Kasumi-1 (cell line): ENCODE measurements at places on chromosomes 6 and 20.

- no peak for DNase-seq
Observed at GRCh38 chr20:32447136-32448027, 89.3 kb downstream of the ASXL1 start.

GRCh38 chr6:129350278-129350677, 359.7 kb downstream of the ARHGAP18 start:
- DNase-seq, result no peak

DNA sequence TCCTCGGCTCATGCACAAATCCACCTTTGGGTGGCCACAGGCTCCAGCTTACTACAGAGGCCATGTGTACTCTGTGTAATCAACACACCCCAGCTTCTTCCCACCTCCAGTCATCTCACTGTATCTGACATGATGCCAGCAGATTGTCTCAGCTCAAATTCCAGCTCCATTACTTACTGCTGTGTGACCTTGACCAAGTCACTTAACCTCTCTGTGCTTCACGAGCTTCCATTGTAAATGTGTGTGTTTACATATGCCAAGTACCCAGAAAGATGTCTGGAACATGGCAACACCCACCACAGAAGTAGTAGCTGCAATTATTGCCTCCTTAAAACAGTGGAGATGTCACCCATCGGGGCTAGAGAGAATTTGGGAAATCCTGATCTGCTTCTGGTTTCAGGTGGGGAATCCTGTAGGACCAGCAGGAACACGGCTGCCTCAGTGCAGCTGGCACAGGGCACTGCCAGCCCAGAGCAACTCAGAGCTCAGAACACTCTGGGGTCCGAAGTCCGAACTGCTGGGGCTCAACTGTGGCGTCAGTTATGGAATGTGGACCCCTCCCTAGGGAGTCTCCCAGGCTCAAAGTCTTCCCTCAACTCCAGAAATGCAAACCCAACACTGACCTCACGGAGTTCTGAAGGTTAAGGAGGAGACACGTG, 21.2 kb upstream of the HLA-B start:
- DNase-seq, result no peak

- no peak for DNase-seq
Observed at GRCh38 chr20:45328451-45328850, 19.8 kb downstream of the SDC4 start.

- DNase-seq, result no peak
Observed at GRCh38 chr6:8583291-8583690, 147.9 kb upstream of the SLC35B3 start.

- no peak for DNase-seq
Observed at GRCh38 chr6:150697515-150697914, 97.8 kb downstream of the PLEKHG1 start.

DNA sequence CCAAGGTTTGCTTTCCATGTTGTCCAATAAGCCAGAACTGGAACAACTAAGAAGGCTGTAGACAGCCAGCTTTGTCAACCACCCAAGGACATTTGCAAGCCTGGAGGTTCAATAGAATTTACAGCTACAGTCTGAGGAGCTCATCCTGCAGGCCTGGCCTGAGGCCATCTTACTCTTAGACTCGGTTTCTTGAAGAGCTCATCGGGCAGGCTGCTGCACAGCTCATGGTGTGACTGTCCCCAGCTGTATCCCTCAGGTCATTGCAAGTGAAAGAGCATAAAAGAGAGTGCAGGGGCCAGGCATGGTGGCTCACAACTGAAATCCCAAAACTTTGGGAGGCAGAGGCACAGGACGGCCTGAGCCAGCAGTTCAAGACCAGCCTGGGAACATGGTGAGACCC, 96.9 kb upstream of the FOXQ1 start:
- DNase-seq, result no peak

- DNase-seq, result no peak
Observed at GRCh38 chr20:46270977-46271744, 37.1 kb downstream of the CDH22 start.

DNA sequence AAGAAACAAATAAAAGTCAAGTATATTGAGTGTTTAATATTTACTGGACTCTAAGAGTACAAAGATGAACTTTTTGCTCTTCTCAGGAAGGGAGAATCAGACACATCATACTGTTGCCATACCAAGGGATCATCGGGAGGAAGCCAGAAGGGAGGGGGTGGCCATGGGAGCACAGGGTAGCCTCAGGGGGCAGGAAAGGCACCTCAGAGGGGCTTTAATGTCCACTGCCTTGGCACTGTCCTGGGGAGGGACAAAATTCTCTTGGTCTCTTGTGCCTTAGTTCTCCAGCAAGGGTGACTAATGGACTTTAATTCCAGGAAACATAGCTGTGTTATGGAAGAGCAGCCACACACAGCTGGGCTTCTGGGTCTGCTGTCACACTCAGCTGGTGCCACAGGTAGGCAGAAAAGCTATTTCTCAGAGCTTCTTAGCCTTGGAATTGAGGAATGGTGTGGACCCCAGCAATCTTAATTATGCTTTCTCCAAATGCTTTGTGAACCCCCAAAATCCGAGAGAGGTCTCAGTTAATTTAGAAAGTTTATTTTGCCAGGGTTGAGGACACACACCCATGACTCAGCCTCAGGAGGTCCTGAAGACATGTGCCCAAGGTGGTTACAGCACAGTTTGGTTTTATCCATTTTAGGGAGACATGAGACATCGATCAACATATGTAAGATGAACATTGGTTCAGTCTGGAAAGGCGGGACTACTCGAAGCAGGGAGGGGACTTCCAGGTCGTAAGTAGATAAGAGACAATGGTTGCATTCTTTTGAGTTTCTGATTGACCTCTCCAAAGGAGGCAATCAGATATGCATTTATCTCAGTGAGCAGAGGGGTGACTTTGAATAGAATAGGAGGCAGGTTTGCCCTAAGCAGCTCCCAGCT, 53.2 kb downstream of the MRAP2 start:
- no peak for DNase-seq

DNA sequence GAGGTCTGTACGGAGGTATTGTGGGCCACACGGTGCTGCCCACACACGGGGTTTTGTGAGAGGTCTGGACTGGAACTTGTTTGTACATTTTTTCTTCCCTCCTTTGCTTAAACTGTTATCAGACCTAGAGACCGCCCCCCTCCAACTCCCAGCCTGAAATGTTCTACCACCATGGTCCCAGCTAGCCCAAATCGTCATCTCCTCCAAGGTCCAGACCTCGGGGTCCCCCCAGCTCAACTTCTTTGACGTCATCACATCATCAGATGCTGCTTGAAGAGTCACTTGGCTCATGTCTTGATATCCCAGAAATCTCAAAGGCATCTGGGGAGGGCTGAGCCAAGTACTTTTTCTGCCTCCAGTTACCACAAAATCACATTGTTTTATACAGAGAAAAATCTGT, 2.8 kb upstream of the CCDC170 start:
- DNase-seq, result no peak

- DNase-seq, result no peak
Observed at GRCh38 chr20:57582432-57583288, 21.8 kb downstream of the PCK1 start.

DNA sequence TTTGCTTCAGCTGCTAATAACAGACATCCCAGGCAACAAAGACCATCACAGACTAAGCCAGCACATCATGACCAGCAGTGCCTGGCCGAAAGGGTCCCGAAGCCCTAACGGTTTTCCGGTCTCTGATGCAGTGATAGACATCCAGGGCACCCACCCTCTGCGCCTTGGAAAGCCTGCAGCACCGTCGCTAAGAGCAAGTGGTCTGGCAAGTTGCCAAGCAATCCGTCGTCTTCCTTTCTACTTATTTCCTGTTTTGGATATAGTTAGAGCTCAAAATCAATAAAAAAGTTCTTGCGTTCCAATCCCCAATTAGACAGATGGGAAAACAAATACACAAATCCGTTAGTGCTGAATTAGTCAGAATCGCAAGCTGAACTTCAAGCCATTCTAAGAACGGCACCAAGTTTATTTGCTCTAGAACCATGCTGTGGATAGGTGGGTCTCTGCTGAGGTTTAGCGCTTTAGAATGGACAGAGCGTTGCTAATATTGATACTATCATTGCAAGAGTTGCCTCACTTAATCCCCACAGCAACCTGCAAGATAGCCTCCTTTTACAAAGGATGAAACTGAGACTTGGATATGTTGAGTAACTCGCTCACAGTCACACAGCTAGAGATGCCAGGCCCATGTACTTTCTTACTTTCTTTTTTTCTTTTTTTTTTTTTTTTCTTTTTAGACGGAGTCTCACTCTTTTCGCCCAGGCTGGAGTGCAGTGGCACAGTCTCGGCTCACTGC, 163.3 kb upstream of the SNX9 start:
- no peak for DNase-seq

DNA sequence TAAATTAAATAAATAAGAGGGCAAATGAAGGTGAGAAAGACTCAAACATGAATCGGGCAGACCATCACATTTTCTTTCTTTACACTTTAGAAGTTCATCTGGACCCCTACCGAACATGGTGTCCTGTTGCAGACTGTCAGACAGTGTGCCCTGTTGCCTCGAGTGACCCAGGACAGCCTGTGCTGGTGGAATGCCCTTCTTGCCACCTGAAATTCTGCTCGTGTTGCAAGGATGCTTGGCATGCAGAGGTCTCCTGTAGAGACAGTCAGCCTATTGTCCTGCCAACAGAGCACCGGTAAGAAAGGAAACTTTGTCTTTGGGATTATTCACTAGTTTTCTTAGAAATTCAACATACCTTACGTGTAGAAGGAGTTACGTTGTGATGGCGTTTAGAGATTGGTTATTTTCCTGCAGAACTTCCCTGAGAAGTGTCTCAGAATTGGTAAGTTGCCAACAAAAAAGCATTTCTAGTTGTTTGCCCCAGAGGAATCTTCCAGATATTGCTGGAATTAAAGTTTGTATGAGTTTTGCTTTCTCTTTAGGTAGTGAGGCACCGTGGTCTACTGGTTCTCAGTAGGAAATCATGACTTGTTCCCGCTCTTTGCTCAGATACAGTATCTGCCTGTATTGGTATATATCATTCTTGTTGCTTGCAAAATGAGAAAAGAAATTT, 70.1 kb downstream of the RNF144B start:
- no peak for DNase-seq

- DNase-seq, result no peak
Observed at GRCh38 chr6:15574023-15574422, 88.8 kb downstream of the DTNBP1 start.
